ENCODE measurements at places on chromosomes 2 and 18. TPM values are rescaled to one million over a fixed set of nuclear protein-coding genes. Genes with fewer than 3 reads are reported as not detected.

PFN4 gene
- total RNA-seq: 1.9 TPM

FAM98A gene
- 94.7 TPM for total RNA-seq

DTYMK gene
- 6.2 TPM for total RNA-seq

POTEJ gene
- total RNA-seq: not detected

FBXO48 gene
- 0.41 TPM for total RNA-seq

SERPINB11 gene
- not detected for total RNA-seq

VWC2L gene
- total RNA-seq: not detected

GRCh38 chr2:185757356-185757755, 18.8 kb downstream of the FSIP2 start:
- DNase-seq: no peak

GRCh38 chr2:228916416-228917090, 354.5 kb downstream of the PID1 start:
- DNase-seq: no peak

GRCh38 chr2:241794250-241794823, 14.7 kb upstream of the NEU4 start:
- DNase-seq: no peak

DNA sequence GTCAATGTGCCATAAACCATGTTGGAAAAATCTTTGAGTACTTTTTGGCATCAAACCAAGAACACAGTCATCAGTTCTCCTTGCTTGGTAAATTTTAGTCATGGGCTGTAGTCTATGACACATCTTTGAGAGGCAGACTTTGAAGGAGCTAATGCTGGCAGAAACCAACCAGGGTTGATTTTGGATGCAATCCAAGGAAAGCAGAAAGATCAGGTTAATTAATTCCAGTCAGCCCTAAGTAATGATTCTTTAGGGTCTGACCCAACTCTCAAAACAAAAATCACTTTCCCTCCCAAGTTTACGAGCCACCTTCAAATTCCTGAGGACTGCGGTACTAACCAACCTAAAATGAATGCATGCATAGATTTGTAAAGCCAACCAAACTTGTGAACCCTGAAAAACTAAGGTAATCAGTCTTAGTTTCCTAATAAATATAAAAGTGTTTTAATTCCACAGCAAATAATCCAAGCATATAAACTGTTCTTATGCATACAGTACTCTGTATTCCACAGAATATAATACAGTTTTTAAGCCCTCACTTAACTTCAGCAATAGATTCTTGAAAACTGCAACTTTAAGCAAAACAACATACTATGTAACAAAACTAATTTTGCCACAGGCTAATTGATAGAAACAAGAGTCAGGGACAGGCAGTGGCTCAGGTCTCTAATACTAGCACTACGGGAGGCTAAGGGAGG, 22.0 kb downstream of the AP1S3 start:
- DNase-seq: no peak

DNA sequence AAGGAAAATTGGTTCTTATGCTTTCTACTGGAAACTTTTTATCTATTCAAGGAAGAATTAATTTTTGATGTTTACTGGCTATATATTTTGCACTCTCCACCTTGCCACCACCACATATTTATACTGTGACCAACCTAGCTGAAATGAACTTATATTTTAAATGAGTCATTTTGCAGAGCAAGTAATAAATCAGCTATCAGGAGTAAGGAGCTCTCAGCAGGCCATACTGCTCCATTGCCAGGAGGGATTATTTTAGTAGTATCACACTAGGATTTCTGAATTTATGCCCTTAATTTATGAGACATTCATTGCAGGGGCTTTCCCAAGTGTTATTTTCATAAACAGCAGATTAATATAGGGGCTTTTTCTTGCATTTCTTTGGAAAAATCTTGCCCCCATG, 125.8 kb upstream of the CYP1B1 start:
- no peak for DNase-seq

- no peak for DNase-seq
Measured at GRCh38 chr2:145975406-145975805, 1455.5 kb upstream of the ZEB2 start.

GRCh38 chr2:124911560-124911959, 886.5 kb downstream of the CNTNAP5 start:
- DNase-seq: no peak

DNA sequence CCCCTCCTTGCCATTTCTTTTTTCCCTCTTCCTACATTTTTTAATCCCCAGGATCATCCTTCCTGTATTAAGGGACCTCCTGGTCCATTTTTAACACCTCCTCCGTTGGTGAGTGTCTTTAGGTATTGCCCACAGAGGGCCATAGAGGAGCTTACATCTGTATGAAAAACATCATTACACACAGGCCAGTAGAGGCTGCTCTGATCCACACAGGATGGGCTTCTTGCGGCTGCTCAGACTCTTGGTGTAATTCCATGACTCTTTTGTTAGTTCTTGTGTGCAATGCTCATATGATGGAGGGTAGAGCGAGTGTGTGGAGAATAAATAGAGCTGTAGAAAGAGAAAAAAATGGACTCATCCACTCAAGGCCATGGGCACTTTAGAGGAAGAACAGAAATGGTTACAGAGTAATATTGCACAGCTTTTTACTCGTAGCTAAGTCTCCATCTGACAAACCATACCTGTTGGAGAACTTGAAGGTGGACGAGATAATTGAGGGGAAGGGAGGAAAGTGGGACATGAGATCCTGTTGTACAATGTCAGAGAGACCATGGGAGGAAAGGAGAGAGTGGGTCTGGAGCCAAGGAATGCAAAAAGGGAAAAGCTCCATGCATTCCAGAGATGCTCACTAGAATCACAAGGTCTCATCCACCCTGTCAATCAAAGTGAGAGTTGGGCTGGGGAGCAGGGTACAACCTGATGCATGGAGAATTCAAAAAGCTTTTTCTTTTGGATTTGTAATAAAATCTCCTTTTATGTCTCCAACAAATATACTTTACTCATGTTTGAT, 129.7 kb upstream of the TNP1 start:
- no peak for DNase-seq

Measured in thoracic aorta (tissue), 2 donors.